CD4-positive, alpha-beta T cell treated with Interleukin-1 beta for 1 hour (primary cell): ENCODE measurements at places on chromosomes 1 and 21.

- no peak for DNase-seq
These were observed 250.3 kb downstream of the PTPRC start for GRCh38 chr1:198889101-198889500.

DNA sequence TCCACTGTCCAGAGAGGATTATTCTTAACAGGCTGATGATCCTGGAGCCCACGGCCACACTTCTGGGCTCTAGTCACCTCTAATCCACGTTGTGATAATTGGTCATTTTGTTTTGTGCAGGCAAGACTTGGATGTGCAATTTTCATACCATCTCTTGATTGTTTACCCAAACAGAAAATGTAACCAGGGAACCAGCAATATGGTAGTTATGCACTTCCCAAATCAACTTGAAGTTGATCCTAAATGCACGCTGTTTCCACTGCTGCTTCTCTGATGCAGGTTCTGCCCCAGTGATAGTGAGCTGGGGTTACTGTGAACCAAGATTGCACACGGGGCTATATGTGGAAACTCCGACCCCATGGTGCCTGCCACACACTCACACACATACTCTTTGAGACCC is 14.7 kb upstream of the KCNJ15 start:
- DNase-seq = no peak

DNA sequence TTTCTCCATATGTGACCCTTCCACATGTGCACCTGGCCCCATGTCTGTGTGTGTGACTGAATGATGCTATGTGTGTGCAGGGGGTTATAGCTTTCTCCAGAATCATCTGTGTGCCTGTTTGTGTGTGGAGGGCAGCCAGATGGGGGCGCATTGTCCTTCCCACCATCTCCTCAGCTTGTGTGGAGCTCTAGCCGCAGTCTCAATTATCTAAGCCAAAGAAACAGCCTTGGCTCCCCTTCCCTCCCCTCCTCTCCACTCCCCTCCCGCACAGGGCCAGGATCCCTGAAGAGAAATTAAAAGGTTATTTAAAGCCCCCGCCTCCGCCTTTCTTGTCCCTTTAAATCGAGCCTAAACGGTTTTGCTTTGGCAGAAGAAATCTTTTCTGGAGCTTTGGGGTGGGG is 1.8 kb upstream of the DMBX1 start:
- no peak for DNase-seq

DNA sequence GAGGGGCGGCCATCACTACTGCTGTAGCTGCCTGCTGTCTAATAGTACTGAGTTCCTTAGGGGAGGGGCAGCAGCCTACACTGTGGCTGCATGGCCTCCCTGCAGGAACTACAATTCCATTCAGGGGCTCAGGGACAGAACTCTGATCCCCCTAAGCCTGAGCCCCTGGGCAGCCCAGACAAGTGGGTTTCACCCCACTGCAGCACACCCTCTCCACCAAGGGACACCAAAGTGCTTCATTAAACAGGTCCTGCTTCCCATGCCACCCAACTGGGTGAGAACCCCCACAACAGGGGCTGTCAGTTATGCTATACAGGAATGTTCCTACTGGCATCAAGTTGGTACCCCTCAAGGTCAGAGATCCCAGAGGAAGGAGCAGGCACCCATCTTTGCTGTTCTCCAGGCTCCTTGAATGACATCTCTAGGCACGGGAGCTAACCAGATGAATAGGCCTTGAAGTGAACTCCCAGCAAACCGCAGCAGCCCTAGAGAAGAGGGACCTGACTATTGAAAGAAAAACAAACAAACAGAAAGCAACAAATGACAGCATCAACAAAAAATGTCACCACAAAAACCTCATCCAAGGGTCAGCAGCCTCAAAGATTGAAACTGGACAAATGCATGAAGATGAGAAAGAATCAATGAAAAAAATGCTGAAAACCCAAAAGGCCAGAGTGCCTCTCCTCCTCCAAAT is 437.4 kb downstream of the NUF2 start:
- no peak for DNase-seq

DNA sequence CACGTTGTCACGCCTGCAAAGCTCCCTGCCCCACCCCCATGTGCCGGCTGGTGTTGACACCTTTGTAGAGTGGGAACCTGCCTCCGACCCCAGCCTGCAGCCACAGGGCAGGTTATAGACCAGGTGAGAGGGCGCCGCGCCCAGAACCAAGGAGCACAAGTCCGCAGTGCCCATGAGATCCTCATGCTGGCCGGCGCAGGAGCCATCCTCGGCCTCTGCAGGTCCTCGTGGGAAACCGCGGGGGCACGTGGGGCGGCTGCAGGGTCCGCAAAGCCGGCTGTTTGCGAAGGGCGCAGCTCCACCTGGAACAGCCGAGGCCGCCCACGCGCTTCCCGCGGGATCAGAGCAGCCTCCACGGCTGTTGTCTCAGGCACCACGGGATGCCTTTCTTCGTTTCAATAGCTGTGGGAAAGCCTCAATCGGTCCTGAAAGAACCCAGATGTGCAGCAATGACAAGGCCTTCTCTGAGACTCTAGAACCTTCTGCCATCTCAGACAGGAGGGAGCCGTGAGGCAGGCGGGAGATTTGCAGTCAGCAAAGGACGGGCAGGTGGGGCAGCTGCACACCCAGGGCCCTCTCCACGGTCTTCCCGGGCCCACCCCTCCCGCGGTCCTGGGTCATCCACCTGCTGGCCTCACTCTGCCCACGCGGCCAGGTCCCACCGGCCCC is 29.9 kb downstream of the POFUT2 start:
- no peak for DNase-seq
